ENCODE measurements at places on chromosomes 2 and 18.

- DNase-seq = no peak
Observed at GRCh38 chr2:58911877-58912276, 670.8 kb upstream of the FANCL start.

GRCh38 chr2:172081221-172082022, 3.9 kb upstream of the DLX1 start:
- DNase-seq = no peak

- peak; percentile 46 for DNase-seq
Observed at GRCh38 chr18:58310517-58310916, 266.5 kb downstream of the NEDD4L start.

DNA sequence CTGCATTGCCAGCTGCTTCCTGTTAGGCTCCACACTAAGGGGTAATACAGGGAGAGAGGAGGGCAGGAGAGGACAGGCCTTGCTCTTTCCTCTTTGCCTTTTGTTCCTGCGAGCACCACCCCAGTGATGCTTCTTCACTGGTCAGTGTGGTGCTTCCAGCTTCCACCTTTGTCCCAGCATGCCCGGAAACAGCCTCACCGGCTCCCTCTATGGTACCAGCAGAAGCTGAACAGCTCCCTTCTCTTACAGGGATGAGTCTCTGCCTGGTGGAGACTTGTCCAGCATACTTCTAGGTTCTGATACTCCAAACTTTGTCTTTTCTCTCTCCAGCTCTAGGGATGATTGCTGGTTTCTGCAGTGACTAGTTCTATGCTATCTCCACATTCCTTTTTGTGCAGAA, 413.3 kb downstream of the TSN start:
- DNase-seq = no peak

DNA sequence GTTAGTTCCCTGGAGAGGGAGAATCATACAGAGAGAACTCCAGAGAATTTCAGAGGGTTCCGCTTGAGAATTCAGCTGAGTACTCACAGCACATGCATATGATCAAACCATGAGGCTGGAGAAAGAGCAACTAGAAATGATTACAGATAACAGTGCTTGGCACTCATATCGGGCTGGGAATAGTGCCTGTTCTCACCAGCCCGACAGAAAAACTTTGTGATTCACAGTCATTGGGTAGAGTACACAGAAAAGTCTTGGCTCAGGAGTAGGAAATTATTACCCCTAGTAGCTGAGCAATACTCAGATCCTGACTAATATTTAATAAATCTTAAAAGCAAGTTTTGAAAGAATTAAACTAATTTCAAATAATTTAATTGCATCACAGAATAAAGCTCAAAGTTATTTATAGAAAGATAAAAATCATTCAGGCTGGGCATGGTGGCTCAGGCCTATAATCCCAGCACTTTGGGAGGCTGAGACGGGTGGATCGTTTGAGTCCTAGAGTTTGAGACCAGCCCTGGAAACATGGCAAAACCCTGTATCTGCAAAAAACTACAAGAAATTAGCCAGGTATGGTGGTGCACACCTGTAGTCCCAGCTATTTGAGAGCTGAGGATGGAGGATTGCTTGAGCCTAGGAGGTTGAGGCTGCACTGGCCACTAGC, 6.8 kb downstream of the WDPCP start:
- DNase-seq = no peak

DNA sequence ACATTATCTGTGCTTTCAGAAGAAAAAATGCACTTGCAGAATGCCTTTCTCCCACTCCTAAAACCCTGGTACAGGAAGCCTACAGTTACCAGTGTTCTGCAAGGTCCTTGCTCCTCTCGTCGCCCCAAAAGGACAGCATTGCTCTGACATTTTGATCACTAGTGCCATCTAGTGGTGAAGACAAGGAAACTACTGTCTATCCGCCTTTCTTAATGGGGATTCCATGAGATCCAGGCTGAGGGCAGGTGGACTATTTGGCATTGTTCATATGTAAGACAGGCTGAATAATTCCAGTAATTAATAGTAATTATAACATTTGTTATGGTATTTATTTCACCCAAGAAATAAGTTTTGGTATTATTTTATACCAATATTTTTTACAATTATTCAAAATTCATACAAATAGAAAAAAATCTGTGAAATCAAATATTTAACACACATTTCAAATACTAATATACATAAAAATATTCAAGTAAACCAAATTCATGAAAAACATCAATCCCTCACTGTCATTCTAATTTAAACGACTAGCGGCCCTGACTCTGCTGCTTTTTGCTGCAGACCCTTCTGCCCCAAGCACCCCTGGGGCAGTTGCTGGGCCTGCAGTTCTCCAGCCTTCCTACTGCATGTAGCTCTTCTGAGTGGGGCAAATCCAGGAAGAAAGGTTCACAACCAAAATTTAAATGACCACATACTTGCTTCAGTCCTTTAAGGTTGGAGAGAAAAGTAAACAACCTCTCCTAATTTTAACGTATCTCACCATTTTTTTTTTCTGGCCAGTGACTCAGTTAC, 19.0 kb downstream of the TPGS2 start:
- peak; percentile 53 for DNase-seq

- DNase-seq = no peak
Observed at GRCh38 chr2:166671235-166671634, 177.2 kb upstream of the SCN7A start.

DNA sequence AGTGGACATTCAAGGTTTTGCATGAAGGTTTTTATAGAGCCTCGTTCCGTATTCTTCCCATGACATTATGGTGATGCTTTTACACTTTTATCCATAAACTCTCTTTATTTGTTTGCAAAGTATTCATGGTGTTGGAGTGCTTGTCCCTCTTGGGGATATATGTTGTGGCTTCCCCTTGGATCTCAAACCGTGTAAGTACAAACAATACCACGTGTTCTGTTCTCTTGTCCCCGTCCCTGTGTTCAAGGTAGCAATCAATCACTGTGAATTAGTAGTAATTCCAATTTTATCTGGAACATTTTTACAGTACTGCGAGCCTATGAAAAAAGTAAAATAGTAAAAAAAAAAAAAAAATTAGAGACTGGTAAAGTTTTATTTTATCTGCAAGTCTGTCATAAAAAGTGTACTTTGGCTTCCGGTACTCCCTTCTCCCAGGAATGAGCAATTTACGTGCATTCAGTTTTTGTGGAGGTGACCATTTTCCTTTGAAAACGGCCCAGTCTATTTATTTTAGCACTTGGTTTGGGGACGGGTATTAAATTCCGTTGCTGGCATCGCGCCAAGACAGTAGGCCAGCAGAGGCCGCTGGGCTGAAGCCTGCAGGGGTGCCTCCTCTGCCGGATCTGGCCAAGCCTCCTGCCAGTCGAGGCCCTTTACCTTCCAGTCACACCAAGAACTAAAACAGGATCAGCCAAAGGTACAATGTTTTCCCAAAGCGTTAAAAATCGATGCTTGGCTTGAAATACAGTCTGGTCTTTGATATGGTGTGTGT, 175.7 kb downstream of the SOCS6 start:
- DNase-seq = peak; percentile 59

- DNase-seq = no peak
Observed at GRCh38 chr2:158966312-158966711, 2.1 kb upstream of the TANC1 start.

DNA sequence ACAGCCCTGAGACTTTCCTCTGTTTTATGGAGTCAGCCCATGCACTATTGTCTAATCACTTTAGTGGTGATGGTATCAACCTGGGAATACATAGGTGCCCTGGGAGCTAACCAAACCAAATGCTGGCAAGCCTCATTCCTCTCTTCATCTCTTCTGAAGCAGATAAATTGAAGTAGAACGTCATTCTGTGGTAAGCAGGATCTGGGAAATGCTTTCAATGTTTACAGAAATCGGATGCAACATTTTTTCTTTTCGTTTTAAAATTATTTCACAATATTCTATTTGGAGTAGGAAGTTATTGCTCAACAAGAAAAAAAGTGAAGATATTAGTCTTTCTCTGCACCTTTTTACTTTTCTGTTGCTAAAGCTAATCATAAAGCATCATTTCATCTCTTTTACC, 114.2 kb downstream of the RBMS1 start:
- DNase-seq = no peak

DNA sequence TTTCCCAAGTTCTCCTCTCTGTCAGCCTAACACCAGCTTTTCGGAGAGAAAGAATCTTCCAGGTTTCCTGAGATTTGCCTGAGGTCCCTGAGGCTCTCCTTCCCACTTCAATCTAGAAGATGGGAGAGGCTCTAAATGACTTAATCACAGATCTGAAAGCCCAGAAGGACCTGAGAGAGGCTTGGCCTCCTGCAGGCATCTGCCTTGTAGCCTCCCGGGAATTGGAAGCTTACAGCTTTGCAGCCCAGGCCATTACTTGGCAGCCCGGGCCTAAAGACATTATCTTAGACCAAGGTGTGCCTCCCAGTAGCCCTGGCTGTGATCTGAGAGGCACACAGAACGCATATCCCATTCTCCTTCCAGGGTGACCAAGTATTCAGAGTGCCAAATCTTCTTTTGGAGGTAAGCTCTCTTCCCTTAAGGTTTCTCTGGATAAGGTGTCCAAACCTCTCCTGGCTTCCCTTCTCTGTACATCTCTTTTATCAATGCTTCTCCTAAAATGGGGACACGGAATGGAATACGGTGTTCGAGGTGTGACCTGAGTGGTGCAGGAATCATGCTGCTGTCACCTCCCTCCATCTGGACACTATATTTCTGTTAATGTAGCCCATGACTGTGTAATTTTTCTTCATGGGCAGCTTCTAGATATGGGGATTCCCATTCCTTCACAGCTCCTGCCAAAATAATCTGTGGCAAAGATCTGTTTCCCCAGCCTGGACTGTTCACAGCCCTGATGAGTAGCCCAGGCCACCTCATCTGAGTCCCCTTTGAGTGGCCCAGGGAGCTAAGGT, 16.0 kb downstream of the CTIF start:
- DNase-seq = no peak

DNA sequence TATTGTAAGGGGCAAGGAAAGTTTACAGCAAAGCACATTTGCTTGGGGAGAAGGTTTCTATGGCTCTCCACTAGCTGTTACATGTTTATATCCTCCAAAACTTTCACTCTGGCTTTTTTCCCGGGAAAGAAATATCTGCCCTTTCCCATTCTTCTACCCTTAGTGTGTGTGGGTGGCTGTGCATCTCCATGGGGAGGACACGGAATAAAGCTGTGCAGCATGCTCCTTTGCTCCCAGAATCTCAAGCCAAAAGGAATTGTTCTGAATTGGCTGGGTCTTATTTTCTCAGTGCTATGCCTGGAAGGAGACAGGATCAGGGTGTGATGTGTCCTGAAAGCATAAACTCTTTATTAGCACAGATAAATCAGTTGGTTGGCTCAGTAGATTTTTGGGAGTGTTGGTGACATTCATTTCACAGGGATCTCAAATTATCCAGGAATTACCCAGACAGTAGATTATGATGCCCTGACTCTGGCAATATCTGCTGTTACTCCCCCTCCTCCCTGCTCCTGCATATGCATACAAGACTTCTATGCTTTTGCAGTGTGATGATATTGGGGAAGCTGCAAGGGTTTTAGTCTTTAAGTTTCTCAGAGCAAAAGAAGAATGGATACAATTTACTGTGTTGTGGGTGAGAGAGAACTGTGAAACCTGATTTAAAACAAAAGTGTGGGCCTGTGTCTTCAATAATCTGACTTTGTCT, 63.1 kb downstream of the PARD3B start:
- DNase-seq = no peak

DNA sequence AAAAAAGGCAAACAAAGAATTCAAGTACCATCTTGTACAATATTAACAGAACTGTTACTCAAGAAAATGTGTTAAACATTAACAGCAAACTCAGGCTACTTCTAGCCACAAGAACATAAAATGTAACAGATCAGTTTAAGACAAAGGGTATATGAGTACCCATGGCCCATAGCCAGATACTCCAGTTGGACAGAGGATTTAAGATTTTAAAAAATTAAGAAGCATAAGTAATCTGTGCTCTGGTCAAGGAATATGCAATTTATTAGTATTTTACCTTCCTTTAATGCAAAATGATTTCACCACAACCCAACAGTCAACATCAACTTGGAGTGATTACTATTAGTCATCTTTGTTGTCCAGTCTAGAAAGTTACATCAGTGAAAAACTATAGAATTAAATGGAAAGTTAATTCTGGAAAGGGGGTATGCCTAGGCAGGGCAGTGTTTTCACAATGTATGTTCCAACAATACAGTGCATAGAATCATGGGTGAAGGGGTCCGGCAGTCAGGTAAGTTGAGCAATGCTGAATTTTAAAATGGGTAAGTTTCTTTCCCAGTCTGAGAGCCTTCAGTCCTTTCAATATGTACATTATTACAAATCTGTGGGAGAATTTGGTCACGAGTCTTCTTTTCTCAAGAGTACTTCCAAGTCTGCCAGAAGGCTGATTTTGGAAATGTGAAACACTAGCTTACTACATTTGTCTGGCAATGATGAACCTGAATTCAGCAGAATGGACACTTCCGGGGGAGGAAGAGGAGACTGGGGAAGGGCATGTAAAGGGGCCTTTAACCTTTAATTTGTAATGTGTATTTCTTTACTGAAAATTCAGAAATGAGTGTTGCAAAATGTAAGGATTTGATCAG, 34.5 kb downstream of the SFT2D3 start:
- no peak for DNase-seq

- DNase-seq = no peak
Observed at GRCh38 chr2:19685731-19686130, 216.1 kb downstream of the TTC32 start.

DNA sequence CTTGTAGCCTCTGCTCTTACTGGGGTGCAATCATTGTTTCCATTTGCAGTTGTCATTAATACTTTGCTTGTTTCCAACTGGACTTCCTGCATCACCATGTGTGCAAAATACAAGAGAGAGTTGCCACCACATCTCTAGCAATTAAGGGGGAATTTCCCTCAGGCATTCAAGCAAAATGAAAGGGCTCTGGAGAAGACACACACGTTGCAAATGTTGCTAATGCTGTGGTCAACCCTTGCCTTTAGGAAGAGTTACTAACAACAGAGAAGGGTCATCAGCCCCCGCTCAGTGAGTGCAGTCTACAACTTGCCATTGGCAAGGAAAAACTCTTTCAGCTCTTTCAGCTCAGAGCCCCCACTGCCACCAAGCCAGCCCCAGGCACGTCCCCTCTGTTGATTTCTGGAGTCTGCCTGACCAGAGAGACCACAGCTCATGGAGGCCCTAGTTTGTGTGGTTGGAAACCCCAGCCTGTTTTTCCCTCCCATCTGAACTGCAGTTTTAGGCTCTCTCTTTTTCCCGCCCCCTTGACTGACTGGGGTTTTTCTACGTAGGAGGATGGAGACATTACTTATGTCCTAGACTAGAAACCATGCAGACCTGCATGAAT, 25.9 kb upstream of the GPR45 start:
- no peak for DNase-seq

GRCh38 chr2:214560176-214560575, 149.3 kb downstream of the VWC2L start:
- no peak for DNase-seq

- DNase-seq = no peak
Observed at GRCh38 chr2:228329282-228329681, 147.8 kb upstream of the SPHKAP start.

- no peak for DNase-seq
Observed at GRCh38 chr18:51363384-51363783, 165.9 kb upstream of the MEX3C start.

- peak; percentile 37 for DNase-seq
Observed at GRCh38 chr2:79935771-79936657, 368.5 kb downstream of the LRRTM1 start.

- no peak for DNase-seq
Observed at GRCh38 chr2:67790622-67791021, 272.2 kb downstream of the C1D start.

Data from RWPE1 (cell line).